ENCODE measurements at places on chromosomes 2 and 18. TPM values are rescaled to one million over a fixed set of nuclear protein-coding genes. Genes with fewer than 3 reads are reported as not detected.

DNA sequence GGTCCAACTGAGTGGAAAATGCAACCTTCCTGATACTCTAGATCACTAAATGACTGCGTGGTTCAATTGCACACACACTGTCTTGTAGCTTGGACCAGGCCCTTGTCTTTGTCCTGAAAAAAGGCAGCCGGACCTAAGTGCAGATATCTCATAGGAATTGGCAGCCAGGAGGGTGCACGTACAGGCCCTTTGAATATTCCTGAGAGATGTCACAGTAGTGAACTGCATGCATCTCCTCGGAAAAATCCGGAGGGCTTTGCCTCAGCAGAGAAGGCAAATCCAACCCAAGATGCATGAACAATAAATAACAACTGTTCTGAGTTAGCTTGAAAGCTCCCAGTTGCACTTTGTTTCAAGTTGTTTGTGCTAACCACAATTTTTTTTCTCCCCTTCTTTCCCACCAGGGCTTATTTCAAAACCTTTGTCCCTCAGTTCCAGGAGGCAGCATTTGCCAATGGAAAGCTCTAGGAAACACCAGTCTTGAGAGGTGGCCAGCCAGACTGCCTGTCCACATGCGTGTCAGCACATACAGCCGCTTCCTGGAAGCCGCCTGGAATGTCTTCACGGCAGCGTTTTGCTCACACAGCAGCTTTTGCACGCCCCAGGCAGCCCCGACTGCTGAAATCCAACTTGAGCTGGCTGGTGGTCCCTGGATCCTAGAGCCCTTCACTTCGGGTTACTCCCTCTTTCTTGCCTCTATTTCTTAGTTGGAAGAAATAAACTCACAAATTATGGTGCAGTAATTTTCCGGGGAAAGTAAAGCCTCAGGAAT, 54.4 kb upstream of the FOSL2 start:
- DNase-seq = no peak

GRCh38 chr18:78868330-78869316, 111.0 kb upstream of the SALL3 start:
- DNase-seq = no peak

The MYCN gene
- not detected for polyA plus RNA-seq

DNA sequence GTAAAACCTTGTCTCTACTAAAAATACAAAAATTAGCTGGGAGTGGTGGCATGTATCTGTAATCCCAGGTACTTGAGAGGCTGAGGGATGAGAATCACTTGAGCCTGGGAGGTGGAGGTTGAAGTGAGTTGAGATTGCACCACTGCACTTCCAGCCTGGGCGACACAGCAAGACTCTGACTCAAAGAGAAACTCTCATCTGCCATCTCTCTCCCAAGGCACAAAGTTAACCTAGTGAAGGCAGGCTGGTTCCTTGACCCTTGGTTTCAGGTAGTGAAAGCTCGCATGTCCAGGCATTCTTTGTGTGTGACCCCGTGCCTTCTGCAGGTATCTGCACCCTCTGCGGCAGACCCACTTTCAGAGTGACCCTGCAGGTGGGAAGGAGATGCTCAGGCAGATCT, 100.0 kb downstream of the WDSUB1 start:
- DNase-seq = no peak

The PJVK gene
- polyA plus RNA-seq = 0.32 TPM

DNA sequence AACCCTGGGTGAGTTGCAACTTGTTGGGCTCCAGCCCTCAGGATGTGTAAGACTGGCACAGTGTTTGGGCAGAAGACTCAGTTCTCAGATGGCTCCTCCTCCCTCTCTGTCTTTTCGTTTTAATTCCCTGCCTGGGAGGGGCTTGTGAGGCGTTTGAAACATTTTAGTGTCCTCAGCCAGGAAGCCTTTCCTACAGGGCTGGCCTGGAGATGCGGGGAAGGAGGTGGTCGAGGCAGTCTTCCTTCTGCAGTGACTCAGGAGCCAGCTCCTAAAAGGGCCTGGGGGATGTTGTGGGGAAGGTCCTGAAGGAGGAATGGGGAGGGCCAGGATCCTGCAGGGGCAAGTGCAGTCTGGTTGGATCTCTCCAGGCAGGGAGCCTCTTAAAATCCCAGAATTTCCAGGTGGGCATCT, 22.1 kb upstream of the IGFBP5 start:
- no peak for DNase-seq

- no peak for DNase-seq
Observed at GRCh38 chr18:26566874-26567555, 18.7 kb upstream of the KCTD1 start.

DNA sequence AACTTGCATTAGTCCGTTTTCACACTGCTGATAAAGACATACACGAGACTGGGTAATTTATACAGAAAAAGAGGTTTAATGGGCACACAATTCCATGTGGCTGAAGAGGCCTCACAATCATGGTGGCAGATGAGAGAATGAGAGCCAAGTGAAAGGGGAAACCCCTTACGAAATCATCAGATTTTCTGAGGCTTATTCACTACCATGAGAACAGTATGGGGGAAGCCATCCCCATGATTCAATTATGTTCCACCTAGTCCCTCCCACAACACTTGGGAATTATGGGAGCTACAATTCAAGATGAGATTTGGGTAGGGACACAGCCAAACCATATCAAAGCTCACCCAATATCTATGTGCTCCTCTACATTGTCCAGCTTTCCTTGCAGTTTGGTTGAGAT, 16.0 kb upstream of the SERPINE2 start:
- no peak for DNase-seq

- DNase-seq = peak; percentile 85
Observed at GRCh38 chr2:233331536-233331935, 22.8 kb upstream of the DGKD start.

DNA sequence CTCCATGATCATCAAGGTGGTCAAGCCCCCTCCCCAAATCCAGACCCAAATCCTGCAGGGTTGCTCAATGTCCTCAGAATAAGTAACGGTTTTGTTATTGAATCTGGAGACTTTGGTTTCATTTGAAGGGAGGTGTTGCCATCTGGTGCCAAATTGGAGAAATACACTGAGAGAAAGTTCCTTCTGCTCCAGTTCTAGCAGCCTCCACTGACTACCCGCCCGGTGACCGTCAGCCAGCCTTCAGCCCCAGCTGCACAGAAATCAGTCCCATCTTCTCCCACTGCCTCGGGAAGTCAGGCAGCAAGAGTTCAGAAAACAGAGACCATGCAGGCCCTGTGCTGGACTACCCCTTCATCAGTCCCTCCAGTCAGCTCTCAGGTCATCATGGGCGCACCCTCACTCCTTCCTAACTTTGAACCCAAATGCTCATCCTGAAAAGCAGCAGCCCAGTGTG, 38.7 kb downstream of the PKDCC start:
- peak; percentile 62 for DNase-seq

DNA sequence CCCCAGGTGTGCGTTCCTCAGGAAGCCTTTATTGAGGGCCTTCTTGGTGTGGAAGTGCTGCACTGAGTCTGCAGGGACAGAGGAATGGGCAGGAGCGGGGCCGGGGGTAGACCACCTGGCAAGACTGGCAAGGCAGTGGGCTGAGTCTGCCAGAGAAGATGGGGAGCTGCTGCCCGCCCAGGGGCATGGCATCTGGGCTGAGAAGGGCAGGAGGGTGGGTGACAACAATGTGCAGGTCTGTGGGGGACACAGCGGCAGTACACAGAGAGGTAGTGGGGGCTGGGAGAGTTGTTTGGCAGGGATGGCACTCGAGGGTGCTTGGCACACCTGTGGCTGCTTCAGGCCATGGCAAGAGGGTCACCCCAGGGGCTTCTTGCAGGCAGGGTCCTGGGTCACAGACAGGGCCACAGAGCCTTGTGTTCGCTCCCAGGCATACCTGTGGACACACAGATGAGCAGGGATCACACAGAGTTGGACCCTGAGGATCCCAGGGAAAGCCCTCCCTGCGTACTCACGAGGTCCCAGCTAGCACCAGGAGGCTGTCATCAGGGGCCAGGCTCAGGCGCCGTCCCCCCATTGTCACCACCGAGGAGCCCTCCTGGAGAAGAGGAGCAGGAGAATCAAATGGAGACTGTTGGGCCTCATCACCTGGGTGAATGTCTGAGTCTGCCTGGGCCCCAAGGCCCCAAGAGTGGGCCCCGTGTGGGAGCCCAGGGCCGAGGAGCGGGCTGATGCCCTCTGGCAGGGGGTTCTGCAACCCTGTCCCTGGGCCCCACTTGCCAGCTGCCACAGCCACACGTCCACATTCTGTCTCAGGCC, 3.4 kb upstream of the OXER1 start:
- DNase-seq = no peak

The SCN3A gene
- polyA plus RNA-seq = not detected

The MYO3B gene
- polyA plus RNA-seq = not detected

DNA sequence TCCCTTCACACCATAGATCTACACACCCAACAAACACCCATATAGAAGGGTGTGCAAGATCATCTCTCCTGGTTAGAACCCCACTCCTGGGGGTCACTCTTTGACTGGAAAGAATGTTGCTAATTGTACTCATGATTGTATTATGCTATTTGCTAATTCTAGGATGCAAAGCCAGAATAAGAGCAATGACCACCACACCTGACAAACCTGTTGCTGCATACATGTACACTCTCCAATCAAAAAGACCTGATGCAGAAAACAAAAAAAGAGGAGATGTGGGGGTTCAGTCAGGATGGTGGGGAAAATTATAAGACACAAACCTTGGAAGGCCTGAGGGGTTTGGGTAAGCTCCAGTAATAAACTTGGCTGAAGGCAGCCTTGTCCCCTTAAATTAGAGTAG, 36.9 kb upstream of the PDK1 start:
- no peak for DNase-seq

DNA sequence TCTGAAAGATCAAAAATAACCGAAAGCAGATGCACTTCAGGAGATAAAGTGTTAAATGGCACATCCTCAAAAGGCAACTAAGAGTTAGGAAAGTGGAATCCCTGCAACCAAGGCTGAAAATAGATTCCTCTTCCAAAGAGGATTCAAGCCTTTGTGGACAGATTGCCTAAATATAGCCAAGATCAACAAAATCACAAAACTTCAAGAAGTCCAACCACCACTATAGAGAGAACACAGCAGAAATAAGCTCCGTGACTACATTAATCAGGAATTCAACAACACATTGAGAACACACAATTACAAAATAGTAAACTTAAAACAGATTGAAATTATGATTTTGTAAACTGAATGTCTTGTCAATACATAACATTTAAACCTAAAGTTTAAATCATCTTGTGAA, 165.7 kb downstream of the LNPK start:
- no peak for DNase-seq

- DNase-seq = no peak
Observed at GRCh38 chr2:25421289-25421688, 79.6 kb upstream of the DNMT3A start.

DNA sequence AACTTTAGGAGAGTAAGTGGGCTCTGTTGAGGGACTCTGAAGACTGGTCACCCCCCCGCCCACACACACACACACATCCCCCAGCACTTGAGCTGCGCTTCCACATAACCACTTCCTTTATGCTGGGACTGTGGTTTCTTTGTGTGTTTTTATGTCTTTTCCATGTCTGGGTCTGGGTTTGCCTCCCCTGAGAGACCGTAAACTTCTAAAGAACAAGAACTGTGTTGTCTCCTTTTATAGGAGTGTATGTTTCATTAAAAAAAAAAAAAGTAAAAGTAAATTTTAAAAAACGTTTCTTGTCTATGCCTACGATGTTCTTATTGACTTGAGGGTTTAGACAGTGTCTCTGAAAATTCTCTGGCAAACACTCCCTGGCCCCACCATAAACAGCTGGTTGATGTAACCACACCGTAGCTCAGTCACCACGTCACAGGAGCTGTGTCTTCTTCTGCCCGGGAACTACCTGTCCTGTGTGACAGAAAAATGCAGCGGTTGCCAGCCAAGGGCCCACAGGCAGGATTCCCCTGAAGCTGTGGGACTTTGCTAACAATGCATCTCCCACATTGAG, 68.0 kb downstream of the KLHL29 start:
- DNase-seq = peak; percentile 12

DNA sequence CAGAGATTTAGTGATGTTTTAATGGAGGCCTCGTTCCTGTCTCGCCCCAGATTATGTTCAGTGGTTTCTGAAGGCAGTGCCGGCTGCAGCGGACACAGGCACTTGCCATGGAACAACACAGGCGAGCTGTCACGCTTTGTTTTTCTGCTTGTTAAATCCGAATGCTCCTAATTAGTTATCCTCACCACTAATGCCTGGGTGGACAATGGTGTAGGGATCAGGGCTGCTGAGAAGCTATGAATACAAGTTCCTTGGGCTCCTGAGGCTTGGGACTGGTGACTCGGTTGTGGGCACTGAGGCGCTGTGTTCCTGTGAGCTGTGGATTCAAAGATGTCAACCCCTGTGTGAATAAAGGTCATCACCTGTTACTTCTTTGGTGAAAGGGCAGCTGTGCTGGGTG, 123.5 kb downstream of the PLEKHM3 start:
- no peak for DNase-seq

GRCh38 chr2:75622929-75623328, 23.7 kb upstream of the MRPL19 start:
- DNase-seq = no peak

The NCKAP5 gene
- polyA plus RNA-seq = not detected

GRCh38 chr2:216698895-216699294, 3.5 kb upstream of the IGFBP5 start:
- no peak for DNase-seq

GRCh38 chr2:109032229-109032820, 43.3 kb upstream of the EDAR start:
- DNase-seq = no peak

The EGR4 gene
- not detected for polyA plus RNA-seq

The FASTKD1 gene
- 17.4 TPM for polyA plus RNA-seq

GRCh38 chr2:189254268-189254883, 74.8 kb upstream of the COL5A2 start:
- DNase-seq = no peak

DNA sequence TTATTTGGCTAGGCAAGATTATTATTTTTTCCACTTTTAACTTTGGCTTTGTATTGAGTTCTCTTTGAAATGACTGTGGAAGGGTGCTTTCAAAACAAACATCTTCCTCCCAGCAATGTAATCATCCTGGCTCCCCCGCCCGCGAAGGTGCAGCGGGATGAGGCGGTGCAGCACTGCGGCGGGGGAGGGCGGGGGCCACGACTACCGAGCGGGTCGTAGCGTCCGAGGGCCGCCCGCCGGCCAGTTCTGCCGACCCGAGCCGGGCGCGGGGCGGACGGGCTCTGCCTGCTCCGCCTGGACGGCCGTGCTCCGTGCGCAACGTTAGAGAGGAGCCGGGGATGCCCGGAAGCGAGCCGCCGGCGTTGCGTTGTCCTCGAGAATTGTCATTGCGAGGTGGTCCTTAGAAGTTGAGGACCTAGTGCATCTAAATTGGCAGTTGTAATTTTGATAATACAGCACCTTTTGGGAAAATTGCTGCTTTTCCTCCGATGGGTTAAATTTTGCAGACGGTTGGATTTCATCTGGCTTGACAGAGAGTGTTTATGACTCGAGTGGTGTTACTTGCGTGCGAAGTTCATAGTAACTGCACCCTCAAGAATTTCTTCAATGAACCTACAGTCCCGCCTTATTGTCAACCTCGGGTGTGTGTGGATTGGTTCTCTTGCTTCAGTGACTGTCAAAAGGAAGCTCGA, 1.1 kb downstream of the EPC2 start:
- peak; percentile 91 for DNase-seq

DNA sequence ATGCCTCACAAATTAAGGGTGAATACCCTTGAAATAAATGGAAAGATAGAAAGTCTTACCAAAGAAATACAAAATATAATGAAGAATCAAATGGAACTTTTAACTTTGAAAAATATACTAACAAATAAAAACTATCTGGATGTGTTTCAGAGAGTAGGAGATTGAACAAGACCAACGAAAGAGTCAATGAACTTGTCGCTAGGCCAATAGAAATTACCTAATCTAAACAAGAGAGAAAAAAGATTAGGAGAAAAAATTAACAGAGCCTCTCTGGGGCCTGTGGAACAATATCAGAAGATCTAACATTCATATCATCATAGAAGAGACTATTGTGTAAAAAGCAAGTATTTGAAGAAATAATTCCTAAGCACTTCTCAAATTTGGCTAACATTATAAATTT, 11.1 kb downstream of the FRZB start:
- DNase-seq = no peak
